Common myeloid progenitor, CD34-positive (primary cell): ENCODE measurements at places on chromosomes 6 and 20.
A peak's percentile ranks its signal among the peaks of the same experiment; 100 is the strongest.

DNA sequence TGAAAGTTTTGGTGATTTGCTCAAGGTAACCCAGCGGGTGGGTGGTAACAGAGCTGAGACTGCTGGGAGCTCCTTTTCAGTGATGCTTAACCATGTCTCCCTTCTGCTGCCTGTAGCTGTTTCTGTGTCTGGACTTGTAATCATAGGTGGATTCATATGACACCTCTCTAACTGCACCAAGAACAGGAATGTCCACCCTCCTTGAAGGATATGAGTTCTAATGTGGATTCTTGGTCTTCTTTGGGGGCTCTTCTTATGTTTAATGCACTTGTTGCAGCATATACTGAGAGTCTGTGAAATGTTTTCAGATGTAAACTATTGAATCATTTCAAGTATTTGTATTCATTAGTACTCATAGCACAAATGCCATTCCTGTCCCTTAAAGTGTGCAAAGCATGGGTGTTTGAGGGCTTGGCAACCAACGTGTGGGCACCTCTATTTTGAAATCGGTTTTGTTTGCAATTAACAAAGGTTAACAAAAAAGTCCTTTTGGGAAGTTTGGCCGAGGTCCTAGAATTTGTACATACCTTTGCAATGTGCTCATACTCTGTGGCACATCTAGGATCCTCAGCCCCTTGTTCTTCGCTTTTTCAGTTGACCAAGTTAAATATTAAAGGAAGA lies 138.0 kb downstream of the SOX4 start:
- DNase-seq = no peak

- no peak for DNase-seq
Observed at GRCh38 chr6:26158076-26158580, 70.9 kb downstream of the HFE start.

GRCh38 chr20:32541323-32542258 lies 43.5 kb downstream of the NOL4L start:
- DNase-seq = no peak

GRCh38 chr6:152598421-152598820 lies 38.7 kb downstream of the SYNE1 start:
- no peak for DNase-seq

DNA sequence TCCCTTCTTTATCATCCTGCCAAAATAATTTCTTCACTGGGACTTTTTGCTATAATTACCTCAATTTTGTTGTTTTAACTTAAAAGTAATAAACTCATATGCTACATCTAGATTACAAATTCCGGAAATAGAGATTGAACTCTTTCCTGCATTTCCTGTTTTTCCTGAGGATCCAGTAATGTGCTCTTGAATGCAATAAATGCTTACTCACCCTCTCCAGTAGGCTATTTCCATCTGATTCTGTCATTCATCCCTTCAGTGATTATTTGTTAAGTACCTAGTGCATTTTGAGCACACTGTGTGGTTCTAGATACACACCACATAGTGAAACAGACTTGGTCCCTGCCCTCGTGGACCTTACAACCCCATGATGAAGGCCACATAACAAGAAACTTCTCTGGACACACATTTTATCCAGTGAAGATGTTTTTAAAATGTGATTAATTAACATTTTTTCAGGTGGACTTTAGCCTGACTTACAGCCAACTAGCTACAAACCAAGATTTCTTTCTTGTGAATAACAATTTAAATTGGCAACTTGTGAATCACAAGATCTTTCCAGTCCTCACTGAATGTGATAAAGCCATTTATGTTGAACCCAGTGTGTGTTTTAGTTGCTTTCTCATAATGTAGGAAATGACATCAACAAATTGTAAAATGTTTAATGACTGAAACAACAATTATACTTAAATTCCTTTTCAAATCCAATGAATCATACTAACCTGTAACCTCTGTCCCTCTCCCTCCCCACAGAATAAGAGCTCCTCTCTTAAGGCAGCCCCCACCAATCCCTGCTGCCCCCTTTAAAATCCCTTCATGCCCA lies 272.3 kb downstream of the KHDC1L start:
- DNase-seq = no peak

DNA sequence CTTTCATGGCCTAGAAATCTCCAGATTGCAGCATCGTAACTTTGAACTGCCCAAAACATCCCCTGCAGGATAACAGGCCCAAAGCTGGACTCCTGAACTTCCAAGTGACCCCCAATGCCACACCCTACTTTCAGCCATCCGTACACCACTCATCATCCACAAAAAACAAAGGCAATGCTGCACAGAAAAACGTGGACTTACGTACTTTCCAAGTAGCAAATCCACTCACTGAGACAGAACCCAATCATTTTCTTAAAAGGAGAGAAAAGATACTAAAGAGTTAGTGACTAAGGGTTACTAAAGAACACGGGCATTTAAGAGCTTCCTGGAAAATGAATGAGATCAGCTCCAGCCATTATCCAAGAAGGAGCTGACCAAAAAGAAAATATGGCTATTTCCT lies 211.0 kb downstream of the WDR27 start:
- no peak for DNase-seq

GRCh38 chr6:19753826-19754225 lies 83.3 kb upstream of the ID4 start:
- no peak for DNase-seq

- no peak for DNase-seq
Observed at GRCh38 chr20:24469116-24469893, at the start of gene SYNDIG1. TSS of gene SYNDIG1 (plus strand) at chr20:24469629. CDS start at chr20:24543098, 73,469 bp downstream.

DNA sequence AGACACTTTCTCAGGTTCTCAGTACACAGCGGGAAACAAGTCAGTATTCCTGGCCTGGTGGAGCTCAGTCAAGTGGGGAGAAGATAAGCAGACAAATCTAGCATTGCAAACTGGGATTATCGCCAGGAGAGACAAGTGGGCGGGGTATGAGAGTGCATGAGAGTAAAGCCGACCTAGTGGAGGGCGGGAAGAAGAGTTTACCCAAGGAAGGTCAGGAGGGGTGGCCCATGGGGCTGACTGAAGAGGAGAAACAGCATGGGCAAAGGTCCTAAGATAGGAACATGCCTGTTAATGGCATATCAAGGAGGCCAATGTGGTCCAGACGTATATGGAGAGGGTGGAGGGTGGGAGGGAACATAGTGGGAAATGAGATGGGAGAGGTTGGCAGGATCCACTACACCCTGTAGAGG lies 12.4 kb upstream of the CSNK2A1 start:
- no peak for DNase-seq

- peak; percentile 74 for DNase-seq
Observed at GRCh38 chr20:62728028-62728780, 19.6 kb downstream of the NTSR1 start.

DNA sequence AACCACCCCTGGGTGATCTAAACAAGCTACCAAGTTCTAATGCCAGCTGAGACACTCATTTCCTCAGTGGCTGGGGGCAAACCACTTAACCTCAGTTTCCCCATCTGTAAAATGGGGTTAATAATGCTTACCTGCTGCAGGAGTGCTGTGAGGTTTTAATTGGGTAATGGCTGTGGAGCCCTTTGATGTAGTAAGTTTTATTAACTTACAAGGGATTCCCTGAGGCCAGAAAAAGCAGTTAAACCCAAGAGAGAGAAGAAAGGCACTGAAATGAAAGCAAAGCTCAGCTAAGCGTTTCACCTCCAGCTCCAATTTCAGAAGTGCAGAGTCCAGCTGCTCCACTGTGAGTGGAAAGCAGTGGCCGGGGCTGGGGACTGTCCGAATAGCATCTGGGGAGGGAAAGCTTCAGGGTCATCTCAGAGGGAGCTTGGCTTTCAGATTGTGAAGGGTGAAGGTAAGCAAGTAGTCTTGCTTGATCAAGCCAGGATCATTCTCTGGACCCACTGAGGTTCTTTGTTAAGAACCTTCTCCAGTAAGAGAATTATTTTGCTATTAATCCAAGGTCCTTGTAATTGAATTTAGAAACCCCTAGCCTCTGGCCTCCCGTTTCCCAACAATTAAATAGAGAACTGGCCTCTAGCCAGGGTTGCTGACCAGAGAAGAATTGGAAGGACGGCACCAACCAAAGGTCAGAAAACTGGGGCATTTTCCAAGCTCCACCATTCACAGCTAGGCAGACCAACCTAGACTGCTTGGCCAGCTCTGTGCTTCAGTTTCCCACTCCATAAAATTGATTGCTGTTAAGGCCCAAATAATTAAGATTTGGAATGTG lies 20.9 kb upstream of the TCP11 start:
- DNase-seq = no peak

GRCh38 chr6:3186974-3187382 lies 29.6 kb upstream of the TUBB2A start:
- no peak for DNase-seq

DNA sequence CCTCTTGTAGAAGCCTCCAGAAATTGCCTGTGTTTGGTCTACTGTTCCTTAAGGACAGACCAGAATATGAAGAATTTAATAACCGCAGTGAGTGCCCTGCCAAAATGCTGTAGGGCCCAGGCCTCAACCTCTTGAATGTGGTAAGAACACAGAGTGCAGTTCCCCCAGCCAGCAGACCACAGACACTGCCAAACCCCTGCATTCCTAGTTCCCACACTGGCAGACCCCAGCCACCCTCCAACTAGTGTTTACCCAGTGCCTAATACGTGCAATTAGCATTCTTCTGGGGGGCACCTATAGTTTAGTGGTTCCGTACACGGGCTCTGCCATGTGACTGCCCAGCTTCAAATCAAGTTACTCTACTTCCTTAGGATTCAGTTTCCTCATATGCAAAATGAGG lies 51.7 kb downstream of the STK35 start:
- no peak for DNase-seq

DNA sequence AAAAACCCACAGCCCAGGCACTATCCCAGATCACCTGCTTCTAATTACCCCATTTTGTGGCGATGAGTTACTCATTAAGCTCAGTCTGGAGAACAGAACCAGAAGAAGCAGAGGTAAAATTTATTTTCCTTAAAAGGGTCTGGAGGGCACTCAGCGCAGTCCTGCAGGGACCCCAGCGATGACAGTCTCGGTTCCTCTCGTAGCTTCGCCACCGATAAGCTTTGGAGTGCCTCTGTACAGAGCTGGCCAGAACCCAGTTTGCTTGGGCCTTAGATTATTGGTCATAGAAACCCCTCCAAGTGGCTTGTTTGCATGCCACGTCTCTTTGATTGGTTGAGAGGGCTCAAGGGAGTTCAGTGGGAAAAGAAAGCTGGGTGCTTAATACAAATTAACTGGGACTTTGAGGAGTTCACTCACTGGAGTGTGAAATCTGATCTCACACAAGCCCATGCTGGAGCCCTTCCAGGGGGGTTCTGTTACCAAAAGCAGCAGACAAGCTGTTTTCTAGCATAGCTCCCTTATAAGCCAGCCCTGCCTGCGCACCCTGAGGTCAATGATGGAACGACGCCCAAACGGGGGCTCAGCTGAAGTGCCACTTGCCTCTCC lies 158.5 kb upstream of the ARID1B start:
- DNase-seq = no peak

DNA sequence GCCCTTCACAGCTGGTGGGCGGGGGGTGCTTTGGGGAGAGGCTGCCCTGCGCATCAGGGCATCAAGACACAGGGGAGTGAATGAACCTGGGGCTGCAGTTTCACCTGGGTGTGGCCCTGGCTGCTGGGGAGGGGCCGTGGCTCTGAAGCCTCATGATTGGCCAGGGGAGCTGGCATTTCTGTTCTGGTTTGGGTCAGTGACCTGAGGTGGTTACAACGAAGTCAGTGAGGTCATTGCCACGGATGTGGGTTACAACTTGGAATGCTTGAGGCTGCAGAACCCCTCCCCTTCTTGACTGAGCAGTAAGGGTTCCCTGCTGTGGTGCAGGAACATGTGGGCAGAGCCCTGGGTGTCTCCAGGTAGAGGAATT lies 3.0 kb downstream of the TCEA2 start:
- peak; percentile 73 for DNase-seq

- DNase-seq = no peak
Observed at GRCh38 chr20:10596710-10597121, 77.1 kb downstream of the JAG1 start.

GRCh38 chr6:93139408-93140081 lies 279.8 kb downstream of the EPHA7 start:
- DNase-seq = no peak

DNA sequence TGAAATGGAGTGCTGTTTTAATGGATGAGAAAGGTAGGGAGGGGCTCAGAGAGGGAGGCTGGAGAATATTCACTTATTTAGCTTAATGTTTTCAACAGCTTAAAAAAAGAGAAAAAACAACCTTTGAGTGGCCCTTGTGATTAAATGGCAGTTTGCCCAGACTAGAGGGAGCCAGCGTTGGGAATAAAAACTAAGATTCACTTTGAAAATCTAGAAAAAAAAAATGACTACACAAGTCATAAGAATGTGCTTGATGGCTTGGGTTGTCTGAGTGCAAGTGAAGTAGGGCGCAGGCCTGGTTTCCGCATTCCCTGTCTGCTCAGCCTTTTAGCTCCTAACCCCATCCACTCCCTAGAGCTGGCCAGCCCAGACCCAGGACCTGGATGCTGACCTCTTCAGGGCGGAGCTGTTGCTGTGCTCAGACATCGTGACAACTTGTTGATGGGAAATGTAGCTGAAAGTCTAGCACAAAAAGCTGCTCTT lies 28.9 kb downstream of the UTRN start:
- peak; percentile 44 for DNase-seq

DNA sequence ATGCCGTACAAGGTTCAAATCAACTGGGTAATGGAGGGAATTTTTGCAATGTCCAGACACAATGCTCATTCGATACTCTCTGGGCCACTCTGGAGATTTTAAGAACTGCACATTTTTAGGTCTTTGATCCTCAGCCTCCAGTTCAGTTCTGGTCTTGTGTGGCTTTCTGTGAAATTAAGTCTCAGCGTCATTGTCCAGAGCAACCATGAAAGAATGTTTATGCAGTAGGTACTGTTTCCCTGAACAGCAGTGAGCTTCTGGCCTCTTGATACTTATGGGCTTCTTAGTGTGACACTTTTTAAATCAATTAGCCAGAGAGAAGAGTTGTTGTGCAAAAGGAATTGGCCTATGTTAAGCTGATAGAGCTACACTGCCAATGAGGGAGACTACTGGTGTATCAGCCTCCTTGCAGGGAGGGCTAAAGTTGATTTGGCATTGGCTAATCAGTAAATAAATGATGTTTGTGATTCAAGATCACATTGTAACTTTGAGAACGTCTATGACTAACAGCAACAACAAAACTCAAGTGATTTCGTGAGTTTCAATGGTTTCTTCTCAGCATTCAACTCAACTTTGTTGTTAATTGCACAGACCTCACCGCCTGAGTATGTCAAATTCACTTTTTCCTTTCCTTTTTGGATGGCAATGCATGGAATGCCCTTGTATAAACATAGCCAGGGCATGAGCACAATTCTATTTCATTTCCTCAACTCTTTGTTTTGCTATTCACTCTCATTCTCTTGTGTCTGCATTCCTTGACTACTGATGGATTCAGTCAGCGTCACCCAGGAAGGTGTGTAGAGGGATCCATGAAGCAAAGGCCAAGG lies 85.1 kb downstream of the GJA1 start:
- DNase-seq = no peak

DNA sequence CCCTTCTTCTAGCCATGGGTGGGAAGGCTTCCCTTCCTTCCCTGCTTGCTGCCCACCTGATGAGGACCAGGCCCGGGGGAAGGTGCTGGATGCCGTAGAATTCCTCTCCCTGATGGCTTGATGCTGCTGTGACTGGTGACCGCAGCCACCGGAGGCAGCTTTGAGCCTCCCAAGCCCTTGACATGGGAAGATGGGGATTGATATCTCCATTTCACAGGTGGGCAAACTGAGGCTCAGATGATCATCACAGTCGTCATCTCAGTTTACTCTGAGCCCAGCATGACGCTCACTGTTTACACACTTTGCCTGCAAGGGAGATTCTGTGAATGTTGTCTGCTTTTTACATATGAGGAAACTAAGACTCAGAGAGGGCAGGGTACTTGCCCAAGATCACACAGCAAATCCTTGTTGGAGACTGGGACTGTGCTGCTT lies 43.9 kb downstream of the SRC start:
- no peak for DNase-seq
